Gastroesophageal sphincter (tissue), 4 donors: ENCODE measurements at places on chromosomes 5 and 9. TPM values are rescaled to one million over a fixed set of nuclear protein-coding genes. Genes with fewer than 3 reads are reported as not detected.

IFNA7 gene
- total RNA-seq = not detected

TXNDC8 gene
- not detected for total RNA-seq

DNA sequence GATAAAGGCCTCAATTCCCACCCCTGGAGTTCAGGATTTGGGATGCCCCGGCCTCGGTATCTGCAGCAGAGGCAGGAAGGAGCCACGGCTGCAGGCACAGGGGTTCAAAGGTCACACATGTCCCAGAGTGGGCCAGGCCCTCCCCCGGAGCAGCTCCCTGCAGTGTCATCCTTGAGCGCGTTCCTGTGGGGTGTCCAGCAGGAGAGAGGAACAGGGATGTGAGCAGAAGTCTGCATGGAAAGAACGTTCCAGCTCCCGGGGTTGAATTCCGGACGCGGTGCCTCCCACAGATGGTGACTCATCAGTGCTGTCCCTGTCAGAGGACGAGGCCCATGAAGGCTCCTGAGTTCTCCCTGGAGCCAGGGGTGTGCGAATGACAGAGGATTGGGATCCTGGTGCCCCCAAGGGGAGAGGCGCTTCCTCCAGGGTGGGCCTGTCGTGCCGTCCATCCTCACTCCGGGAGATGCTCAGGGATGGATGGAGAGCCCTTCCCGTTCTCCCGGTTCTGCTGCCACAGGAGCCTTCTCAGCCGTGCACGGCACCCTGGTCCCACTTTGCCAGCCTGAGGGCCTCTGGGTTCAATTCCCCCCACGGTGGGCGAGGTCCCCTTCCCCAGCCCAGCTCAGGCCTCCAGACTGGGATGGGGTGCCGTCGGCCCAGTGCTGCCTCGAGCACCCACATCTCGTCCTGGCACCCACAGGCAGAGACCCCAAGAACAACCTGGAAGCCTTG is 3.1 kb downstream of the LCN1 start:
- no peak for ATAC-seq

- ATAC-seq = no peak
Observed at GRCh38 chr9:78669591-78669990, 372.7 kb downstream of the PSAT1 start.

DNA sequence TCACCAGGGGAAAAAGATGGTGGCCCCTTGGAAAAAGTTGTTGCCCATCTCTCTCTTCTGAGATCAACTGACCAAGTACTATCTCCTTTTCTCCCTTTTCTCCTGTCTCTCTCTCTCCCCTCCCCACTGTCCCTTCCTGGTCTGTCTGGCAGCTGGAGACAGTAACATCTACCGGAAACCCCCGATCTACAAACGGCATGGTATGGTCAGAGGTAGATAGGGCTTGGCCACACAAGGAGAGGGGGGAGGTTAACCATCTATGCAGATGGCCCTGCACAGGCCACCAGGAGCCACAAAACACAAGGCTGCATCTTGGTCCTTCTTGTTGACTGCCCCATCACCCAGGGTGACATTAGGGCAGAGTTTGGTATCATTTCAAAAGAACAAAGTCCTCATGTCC is 29.3 kb upstream of the AFAP1L1 start:
- ATAC-seq = no peak

DNA sequence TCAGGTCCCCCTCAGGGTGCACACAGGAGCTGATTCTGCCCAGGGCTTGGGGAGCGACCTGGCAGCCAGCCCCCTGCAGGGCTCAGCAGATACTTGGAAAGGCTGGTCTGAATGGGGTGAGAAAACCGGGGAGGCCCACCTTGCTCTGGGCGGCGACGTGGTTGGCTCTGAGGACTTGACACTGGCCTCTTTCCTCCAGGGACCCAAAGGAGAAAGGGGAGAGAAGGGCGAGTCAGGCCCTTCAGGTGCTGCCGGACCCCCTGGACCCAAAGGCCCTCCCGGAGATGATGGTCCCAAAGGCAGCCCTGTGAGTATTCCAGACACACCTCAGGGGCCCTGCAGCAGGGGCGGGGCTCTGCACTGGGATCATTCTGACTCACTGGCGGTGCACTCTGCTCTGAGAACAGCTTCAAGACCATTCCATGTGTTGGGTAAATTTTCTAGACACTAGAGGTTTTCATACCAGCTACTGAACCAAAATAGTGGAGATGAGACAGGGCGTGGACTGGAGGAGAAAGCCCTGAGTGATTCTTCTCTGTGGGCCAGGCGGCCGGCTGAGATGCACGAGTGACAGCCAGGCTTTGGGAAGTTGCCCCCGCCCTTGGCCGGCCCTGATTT is 65.9 kb upstream of the FCN2 start:
- no peak for ATAC-seq

GRCh38 chr9:78304357-78304756 is 7.4 kb downstream of the PSAT1 start:
- no peak for ATAC-seq

DNA sequence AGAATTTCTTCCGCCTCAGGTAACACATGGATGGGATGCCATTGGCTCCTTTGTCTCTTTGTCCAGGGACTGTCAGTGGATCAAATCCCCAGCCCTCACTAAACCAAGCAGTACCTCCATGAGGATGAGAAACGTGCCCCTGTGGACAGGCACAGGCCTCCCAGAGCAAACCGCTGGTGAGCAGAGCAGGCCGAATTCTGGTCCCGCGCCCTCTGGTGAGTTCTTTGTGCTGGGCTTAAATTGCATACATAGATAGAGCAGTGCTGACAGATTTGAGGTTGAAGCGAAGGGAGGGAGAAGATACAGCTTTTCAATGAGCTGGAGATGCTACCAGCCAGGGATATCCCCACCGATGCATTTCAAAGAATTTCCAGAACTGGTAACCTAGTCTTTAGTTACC is 143.8 kb downstream of the HSD17B3 start:
- no peak for ATAC-seq
